GM10248 (cell line): ENCODE measurements at places on chromosomes 5 and 9.

DNA sequence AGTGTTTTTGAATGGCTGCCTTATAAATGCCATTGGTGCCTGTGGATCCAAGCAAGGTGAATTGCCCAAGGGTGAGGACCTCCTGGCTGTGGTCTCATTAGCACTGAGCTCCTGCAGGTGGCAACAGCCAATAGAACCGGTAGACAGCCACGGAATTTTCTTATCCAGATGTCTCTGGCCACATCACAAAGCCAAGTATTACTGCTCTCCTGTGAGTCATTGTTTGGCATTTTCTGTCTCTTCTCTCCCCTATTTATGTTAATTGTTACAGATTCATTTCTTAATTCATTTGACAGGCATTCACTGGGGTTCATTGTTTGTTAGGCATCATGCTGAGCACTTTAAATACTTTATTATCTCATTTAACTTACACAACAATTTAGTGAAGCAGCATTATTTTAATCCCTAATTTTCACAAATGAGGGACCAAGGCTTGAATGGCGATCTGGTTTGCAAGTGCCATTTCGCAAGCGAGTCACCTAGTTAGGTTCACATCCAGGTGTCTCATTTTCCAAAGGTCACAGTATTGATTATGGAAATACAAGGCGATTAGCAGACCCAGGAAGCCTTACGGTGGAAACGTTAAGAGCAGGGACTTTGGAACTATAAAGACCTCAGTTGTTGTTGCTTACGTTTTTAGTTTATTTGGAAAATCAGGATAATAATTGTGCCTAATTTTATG, 58.2 kb upstream of the DPYSL3 start:
- no peak for DNase-seq

GRCh38 chr9:3954331-3955304, 345.2 kb downstream of the GLIS3 start:
- DNase-seq, result no peak

DNA sequence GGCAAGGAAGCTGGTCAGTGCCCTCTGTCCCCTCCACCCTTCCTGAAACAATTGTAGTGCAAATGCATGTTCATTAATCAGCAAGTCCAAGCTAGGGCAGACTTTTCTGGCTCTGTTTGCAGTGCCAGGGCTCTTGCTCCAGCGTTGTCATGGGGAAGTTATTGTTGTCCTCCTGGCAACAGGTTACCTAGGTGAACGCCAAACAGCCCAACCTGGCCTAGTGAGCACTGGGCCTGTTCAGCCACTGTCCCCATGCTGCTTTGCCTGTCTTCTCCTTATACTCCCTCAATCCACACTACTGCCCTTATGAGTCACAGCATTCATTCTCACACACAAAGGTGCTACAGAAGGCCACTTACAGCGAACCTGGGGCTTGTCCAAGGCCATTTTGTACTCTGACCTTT, 34.5 kb upstream of the GLIS3 start:
- DNase-seq, result no peak

- DNase-seq, result no peak
Observed at GRCh38 chr9:86096386-86096785, 3.0 kb downstream of the GOLM1 start.

GRCh38 chr5:174327317-174327864, 281.9 kb downstream of the NSG2 start:
- peak; percentile 77 for DNase-seq

DNA sequence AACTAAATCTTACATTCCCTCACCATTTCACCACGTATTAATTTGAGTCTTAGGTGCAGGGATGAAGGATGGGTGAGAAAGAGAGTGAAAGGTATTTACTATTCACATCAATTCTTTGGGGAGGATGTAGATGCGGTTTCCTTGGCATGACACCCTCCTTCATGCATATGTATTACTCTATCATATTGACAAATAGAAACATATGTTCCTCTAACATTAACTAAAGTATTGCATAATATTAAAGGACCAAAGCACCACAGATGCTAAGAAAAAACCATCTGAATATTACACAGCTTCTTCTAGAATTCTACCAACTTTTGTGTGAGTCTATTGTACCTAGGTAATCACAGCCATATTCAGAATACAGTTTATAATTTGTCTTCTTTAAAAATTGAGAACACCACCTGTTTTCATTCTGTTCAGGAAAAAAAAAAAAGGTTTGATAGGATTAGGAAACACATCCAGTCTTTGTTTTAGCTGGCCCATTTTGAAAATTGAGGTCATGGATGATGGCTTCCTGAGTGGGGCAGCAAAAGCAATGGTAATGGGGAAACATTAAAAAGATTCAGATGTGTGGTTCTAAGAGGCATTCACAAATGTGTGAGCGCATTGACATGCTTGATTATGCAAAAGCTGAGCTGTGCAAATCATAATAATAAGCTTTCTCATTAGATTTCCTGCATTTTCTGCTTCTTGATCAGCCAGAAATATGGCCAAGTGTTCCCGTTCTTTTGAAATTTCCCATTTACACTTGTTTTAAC, 1011.5 kb upstream of the NUDT12 start:
- DNase-seq, result no peak

DNA sequence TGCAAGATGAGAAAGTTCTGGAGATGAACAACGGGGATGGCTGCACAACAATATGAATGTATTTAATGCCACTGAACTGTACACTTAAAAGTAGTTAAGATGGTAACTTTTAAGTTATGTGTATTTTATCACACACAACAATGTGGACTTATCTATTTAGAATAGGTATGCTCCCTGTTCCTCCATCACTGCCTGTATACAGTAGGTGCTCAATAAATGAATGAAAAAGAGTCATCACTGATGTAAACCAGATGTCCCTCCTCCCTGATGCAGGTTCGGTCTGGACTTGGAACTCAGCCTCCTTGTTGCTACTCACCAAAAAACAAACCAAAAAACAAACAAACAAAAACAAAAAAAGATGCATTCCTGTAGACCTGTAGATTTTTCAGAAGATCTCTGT, 65.9 kb upstream of the BOD1 start:
- DNase-seq, result no peak

DNA sequence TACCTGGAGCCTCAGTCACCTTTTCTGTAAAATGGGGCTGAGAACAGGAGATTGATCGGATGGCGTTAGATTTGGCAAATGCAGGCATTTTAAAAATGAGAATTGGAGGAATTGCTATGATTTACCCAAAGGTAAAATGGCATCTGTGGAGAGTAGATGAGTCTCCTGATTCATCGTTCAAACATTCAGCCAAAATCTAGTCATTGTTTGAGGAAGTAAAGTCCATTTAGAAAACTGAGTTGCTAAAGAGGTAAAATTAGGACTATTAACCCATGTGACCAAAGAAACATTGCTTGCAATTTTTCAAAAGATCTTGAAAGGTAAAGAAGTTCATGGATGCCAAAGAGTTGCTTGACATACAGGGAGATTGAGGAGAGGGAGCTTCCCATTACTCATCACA, 69.7 kb downstream of the ZNF462 start:
- DNase-seq, result no peak

DNA sequence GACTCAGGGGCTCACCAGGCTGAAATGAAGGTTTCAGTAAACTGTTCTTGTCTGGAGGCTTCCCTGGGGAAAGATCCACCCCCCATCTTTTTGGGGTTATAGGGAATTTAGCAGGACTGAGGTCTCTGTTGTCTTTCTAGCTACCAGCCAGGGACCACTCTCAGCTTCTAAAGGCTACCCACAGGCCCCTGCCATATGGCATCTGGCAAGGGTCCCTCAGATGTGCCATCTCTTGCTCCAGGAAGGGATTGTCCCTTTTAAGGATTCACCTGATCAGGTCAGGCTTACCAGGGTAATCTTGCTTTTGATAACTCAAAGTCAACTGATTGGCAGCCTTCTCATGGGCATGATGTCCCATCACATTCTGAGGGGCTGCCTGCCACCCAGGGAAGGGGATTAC, 65.0 kb downstream of the NSUN2 start:
- DNase-seq, result no peak

GRCh38 chr5:1686016-1686802, 113.4 kb downstream of the MRPL36 start:
- no peak for DNase-seq

GRCh38 chr9:33800886-33801285, 5.5 kb downstream of the PRSS3 start:
- DNase-seq, result no peak

- DNase-seq, result no peak
Observed at GRCh38 chr5:132886064-132886823, 12.8 kb downstream of the LEAP2 start.

DNA sequence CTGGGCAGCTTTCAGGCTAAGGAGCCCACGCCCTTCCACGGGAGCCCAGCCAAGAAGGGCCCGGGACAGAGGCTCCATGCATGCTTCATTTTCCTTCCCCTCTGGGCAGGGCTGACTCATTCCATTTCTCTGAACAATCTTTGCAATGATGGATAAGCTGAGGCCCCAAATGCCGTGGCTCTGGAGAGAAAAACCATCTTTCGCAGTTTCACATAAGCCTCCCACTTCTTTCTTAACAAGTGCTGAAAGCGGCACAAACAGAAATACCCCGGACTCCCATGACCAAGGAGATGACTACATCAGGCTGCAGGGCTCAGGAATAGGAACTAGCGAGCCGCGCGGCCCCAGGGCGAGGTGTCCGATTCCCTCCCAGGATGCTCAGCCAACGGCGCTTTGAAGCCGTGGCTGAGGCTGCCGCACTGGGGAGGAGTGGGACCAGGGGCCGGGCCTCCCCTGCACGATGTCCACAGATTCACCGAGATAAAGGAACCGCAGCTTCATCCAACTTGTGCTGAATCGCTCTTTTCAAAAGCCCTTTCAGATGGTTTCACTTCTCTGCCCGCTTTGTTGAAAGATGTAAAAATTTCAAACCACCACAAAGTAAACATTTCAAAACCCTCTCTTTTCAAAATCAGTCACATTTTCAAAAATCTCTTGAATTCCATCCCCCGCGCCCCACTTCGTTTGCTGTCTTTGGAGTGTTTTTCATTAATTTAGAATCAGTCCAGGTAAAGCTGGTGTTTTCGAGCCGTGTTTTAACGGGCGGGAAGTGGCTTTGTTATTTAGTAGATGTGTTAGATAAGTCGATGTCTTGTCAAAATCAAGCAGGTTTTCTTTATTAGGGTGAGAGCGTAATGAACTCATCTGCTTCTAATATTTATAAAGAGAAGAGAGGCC, 96.5 kb upstream of the LMX1B start:
- DNase-seq, result peak; percentile 57

DNA sequence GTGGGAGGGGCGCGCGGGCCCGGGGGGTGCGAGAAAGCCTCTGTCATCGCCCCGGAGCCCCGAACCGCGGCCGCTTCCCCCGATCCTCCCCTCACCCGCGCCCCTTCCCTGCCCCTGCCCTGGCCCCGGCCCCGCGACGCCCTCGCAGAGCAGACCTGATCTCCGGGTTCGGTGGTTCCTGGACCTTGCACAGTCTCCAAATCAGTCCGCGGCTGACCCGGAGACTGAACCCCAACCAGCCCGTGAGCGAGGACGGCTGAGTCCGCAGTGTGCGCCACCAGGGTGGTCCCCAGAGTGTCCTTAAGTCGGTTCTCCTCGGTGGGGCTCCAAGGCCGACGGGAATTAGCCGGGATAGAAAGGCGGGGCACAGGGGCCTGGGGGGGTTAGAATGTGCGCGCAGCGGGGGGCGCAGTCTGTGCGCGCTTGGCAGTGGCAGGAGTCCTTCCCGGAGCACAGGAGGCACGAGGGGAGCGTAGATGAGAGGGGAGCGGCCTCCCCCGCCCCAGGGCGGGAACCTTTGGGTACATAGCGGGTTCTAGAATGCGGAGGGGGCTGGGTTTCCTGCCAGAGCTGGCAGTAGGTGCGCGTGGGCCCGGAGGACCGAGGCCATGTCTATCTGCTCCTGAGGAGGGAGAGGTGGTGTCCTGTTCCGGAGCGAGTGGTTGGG, 779 bp downstream of the PKN3 start:
- peak; percentile 68 for DNase-seq

DNA sequence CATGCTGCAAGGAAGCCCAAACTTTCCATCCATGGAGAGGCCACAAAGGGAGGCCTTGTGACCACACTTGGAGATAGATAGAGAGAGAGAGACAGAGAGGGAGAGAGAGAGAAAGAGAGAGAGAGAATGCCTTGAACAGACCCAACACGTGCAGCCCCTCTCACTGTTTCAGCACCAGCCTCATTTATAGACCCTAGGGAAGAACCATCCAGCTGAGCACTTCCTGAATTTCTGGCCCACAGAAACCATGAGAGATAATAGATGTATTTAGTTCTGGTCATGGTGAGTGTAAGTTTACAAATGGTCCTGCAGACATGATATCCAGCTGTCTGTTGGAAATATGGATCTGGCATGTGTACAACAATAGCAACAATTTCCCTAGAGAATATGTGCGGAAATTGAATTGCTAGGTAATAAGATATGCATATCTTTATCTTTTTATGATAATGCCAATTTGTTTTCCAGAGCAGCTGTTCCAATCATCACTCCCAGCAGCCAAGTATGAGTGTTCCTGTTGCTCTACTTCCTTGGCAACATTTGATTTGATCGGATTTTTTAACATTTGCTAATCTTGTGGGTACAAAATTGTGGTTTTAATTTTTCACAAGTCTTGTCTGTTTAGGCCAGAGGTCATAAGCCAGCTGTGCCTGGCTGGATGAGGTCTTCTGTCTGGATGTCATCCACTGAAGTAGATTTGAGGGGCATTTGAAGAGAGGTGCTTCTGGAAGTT, 217.3 kb upstream of the IL12B start:
- DNase-seq, result no peak

DNA sequence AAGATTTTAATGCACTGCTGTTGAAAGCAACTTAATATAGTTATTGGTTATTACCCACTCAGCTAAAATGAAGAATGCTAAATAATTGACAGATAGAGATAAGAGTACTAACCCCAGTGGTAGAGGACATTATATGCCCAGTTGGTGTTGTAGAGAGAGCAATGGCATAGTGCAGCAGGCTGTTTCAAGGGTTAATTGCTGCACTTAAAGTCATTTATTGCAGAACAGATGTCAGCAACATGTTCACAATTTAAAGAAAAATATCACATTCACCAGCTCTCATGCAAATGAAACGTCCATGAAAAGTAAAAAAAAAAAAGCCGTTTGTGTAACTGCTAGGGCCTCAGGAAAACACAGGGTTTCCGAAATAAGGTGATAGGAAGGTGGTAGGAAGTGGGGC, 254.6 kb downstream of the MTRR start:
- DNase-seq, result no peak

GRCh38 chr9:105258225-105258737, 13.8 kb downstream of the SLC44A1 start:
- no peak for DNase-seq

DNA sequence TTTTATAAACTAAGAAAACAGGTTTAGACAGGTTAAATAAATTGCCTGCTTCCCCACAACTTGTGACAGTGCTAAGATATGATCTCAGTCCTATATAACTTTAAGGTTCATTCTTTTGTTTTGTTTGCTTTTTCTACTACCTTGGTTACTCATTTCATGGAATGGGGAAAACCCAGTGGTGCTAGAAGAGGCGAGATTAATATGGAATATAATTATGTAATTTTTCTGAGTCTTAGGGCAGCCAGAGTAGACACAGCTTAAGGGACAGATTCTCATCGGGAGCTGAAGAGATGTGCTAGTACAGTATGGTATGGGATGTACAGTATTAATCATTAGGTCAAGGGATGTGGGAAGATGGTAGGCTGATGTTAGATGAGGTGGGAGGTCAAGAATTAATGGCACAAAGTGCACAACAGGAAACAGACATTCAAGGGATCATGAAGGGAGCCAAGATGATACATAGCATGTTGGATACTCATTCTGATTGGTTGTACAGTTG, 6.2 kb downstream of the TRIM32 start:
- DNase-seq, result no peak
